ENCODE measurements at places on chromosomes 4 and X. TPM values are rescaled to one million over a fixed set of nuclear protein-coding genes. Genes with fewer than 3 reads are reported as not detected.

GRCh38 chr4:7843831-7844593 is 95.6 kb downstream of the AFAP1 start:
- H3K36me3 ChIP-seq, result peaks cover 12% of the 10 kb centered on the region
- peaks cover 46% of the 10 kb centered on the region for H3K4me1 ChIP-seq
- H3K4me3 ChIP-seq, result no peak overlapping the region
- no peaks in the 10 kb centered on the region for H3K27me3 ChIP-seq
- H3K27ac ChIP-seq, result peak overlapping the region; percentile 96

DNA sequence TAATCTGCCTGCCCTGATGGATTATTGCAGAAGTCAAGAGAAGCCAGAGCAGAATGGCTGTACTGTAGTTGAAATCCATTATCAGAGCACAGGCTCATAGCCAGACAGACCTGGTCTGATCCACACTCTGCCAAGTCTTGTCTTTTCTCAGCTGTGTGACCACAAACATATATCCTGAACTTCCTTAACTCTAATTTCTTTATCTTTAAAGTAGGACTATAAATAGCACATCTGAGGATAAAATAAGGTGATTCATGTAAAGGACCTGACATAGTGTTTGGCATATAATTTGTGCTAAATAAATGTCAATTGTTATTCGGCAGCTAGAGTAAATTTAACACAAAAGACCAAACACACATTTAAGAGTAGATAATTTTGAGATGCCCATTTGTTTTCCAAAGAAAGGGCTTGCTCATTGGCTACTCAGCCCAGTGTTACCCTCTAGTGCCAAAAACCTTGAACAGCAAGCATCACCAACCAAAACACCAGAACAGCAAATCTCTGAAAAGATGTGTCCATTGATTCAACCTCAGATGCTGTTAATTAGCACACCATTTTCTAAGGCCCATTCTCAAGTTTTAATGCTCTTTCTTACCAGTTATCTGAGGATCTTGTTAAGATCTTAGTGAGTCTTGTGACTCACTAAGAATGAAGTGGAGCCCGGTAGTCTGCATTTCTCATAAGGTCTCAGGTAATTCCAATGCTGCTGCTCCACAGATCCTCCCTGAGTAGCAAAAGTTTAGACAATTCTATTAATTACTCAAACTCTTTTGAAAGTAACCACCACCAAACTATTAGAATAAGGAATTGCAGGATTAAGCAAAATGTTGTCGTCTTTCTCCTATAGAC is 108.8 kb downstream of the HHIP start:
- H3K36me3 ChIP-seq, result no peaks in the 10 kb centered on the region
- H3K27ac ChIP-seq, result no peak overlapping the region
- H3K4me3 ChIP-seq, result no peak overlapping the region

GRCh38 chr4:154954117-154954516 is 173.0 kb downstream of the RBM46 start:
- H3K27me3 ChIP-seq, result no peaks in the 10 kb centered on the region
- H3K4me1 ChIP-seq, result no peaks in the 10 kb centered on the region
- H3K36me3 ChIP-seq, result no peaks in the 10 kb centered on the region
- no peak overlapping the region for H3K27ac ChIP-seq

TMEM185A gene
- total RNA-seq, result 39.5 TPM

GRCh38 chrX:132401935-132402334 is 86.9 kb downstream of the MBNL3 start:
- peaks cover 11% of the 10 kb centered on the region for H3K4me1 ChIP-seq
- no peaks in the 10 kb centered on the region for H3K27me3 ChIP-seq
- peak; percentile 4 for DNase-seq
- 0 out of 2 replicates have a peak overlapping the region, but pooled peaks have one; percentile 6 for H3K27ac ChIP-seq
- no peak overlapping the region for H3K4me3 ChIP-seq

DNA sequence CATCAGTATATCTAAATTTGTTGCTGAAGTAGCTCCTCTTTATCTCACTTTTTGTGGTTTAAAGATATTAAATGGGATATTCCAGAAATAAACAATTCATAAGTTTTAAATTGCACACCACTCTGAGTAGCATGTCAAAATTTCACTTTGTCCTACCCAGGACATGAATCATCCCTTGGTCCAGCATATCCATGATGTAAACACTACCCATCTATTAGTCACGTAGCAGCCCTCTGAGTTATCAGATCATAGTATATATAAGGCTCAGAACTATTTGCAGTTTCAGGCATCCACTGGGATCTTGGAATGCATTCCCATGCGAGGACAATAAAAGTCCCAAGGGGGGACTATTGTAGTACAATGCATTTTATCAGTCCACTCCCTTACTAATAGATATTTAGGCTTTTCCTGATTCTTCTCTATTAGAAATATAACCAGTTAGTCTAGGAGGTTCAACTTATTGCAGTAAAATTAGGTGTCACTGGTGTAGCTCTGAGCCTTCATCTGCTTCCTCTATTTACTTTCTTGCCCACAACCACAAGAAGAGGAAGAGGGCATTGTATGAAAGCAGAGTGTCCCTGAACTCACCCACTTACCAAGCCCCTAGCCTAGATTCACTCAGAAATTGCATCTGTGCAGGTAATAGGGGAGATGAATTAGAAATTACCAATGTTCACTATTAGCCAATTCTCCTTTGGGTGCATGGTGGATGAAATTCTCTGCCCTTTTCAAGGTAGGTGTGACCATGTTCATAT is 409.8 kb upstream of the GALNT7 start:
- H3K4me1 ChIP-seq, result no peaks in the 10 kb centered on the region
- H3K4me3 ChIP-seq, result no peak overlapping the region
- no peak for DNase-seq
- no peaks in the 10 kb centered on the region for H3K27me3 ChIP-seq
- no peaks in the 10 kb centered on the region for H3K36me3 ChIP-seq

- no peaks in the 10 kb centered on the region for H3K27me3 ChIP-seq
- DNase-seq, result no peak
- H3K36me3 ChIP-seq, result no peaks in the 10 kb centered on the region
- no peak overlapping the region for H3K27ac ChIP-seq
- H3K4me3 ChIP-seq, result no peak overlapping the region
Observed at GRCh38 chr4:3066836-3067400, 7.4 kb downstream of the HTT-AS start.

VAMP7 gene
- 60.2 TPM for total RNA-seq

DNA sequence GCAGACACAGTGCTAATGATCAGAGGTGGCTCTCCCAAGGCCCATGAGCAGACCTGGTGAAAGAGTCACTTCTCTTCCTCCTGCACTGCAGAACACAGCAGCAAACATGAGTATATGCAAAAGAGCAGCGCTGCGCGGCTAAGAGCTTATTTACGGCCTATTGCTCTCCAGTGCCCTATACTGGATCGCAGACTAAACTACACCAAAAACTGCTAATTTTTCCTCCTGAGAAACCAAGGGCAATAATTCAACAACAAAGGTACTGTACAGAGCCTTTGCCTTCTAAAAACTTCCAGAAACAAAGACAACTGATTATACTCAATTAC is 702.5 kb downstream of the ARAP2 start:
- H3K4me3 ChIP-seq, result no peak overlapping the region
- no peak for DNase-seq
- no peaks in the 10 kb centered on the region for H3K27me3 ChIP-seq
- no peaks in the 10 kb centered on the region for H3K36me3 ChIP-seq
- no peak overlapping the region for H3K27ac ChIP-seq

- H3K27ac ChIP-seq, result no peak overlapping the region
- H3K36me3 ChIP-seq, result no peaks in the 10 kb centered on the region
- H3K4me1 ChIP-seq, result peaks cover 3% of the 10 kb centered on the region
- DNase-seq, result no peak
- H3K4me3 ChIP-seq, result no peak overlapping the region
Observed at GRCh38 chr4:94927696-94928095, 169.9 kb downstream of the BMPR1B start.

- H3K27me3 ChIP-seq, result no peaks in the 10 kb centered on the region
- H3K36me3 ChIP-seq, result no peaks in the 10 kb centered on the region
- no peak overlapping the region for H3K4me3 ChIP-seq
Observed at GRCh38 chr4:106019771-106020170, 124.5 kb downstream of the NPNT start.

CNGA1 gene
- 1.4 TPM for total RNA-seq

- H3K27me3 ChIP-seq, result no peaks in the 10 kb centered on the region
- no peaks in the 10 kb centered on the region for H3K36me3 ChIP-seq
- no peak for DNase-seq
- H3K4me3 ChIP-seq, result no peak overlapping the region
- H3K4me1 ChIP-seq, result no peaks in the 10 kb centered on the region
Observed at GRCh38 chr4:141705747-141706377, 69.5 kb downstream of the IL15 start.

DNA sequence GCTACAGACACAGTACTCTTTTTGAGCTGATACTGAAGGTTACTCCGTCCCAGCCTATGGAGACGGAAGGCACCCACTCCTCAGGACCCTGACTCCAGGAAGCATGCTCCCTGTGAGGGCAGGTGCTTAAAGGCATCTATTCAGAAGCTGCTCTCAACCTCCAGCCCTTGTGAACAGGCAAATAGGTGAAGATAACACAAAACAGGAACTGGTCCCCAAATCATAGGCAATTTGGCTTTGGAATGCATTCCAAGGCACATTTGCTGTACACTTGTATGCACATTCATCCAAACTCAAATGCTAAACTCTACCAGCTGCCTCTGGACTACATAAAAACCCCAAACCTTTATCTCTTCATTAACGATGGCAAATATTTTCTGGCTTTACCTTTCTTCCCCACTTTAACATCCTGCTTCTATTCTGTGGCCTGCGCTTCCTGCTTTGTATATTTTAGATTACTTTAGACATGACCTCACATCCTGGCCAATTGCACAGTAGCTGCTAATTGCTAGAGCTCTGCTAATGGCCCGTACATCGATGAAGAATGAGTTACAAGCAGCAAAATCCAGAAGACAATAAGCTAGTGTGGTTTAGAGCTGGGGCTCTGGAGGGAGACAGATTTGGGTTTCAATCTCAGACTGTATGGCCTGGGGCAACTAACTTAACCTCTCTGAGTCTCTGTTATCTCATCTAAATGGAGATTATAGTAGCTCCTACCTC is 3.2 kb downstream of the SEL1L3 start:
- DNase-seq, result no peak
- H3K36me3 ChIP-seq, result no peaks in the 10 kb centered on the region
- no peaks in the 10 kb centered on the region for H3K27me3 ChIP-seq

DNA sequence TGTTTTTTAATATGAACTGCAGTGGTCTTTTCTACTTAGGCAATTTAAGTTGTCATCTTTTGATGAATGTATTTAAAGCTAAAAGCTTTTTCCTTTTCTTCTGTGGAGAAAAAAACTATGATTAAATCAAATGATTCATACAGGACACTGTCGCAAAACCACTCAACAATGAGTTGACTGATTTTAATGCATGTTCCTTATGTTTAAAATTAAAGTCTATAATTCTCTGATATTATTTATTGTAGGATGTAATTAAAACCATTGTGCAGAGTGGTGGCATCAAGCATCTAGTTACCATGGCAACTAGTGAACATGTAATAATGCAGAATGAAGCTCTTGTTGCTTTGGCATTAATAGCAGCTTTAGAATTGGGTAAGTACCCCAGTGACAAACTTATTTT is 172.5 kb downstream of the RAP1GDS1 start:
- no peak overlapping the region for H3K4me3 ChIP-seq
- DNase-seq, result no peak
- peaks cover 23% of the 10 kb centered on the region for H3K4me1 ChIP-seq
- H3K36me3 ChIP-seq, result no peaks in the 10 kb centered on the region
- no peaks in the 10 kb centered on the region for H3K27me3 ChIP-seq

PABPC1L2A gene
- total RNA-seq, result not detected

DNA sequence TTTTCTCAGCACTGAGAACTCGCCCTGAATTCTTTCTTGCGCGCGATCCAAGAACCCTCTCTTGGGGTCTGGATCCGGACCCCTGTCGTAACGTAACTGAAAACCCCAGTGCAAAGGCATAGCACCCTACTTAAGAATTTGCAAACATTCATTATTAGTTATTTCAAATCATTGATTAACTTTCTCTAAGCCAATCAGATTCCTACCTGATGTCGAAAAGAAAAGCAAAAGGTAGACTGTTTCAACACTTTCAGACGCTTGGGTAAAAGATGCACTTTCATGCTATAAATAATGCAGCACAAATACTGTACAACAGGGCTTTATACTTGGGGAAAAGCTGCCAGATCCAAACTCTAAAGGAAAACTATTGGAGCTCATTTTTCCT is 817 bp upstream of the WDR19 start:
- DNase-seq, result no peak
- H3K4me1 ChIP-seq, result peaks cover 15% of the 10 kb centered on the region
- H3K4me3 ChIP-seq, result peak overlapping the region; percentile 58
- H3K27ac ChIP-seq, result peak overlapping the region; percentile 36
- H3K36me3 ChIP-seq, result no peaks in the 10 kb centered on the region
- no peaks in the 10 kb centered on the region for H3K27me3 ChIP-seq

GRCh38 chrX:119573840-119574393 is 446 bp upstream of the UBE2A start:
- DNase-seq, result peak; percentile 75
- peaks cover 10% of the 10 kb centered on the region for H3K36me3 ChIP-seq
- H3K27ac ChIP-seq, result peak overlapping the region; percentile 83
- peaks cover 27% of the 10 kb centered on the region for H3K4me1 ChIP-seq
- no peaks in the 10 kb centered on the region for H3K27me3 ChIP-seq

DNA sequence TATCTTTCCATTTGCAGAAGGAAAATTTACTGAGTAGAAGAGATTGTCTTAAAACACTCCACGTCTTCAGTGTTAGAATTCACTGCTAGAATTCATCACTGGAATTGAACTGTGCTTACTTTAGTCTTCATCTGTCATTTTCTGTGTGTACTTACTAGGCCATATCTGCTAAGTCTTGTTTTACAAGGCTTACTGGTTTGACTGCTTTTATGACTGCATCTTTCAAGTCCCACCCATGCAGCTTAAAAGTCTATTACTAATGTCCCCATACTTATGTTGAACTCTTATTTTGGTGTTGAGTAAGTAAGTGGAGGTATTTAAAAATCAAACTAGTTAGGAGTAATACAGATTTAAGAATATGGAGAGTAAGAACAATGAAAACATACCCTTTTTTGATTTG is 14.6 kb downstream of the CLCN3 start:
- H3K4me1 ChIP-seq, result peaks cover 25% of the 10 kb centered on the region
- no peaks in the 10 kb centered on the region for H3K27me3 ChIP-seq
- H3K27ac ChIP-seq, result peak overlapping the region; percentile 54
- DNase-seq, result peak; percentile 92
- H3K4me3 ChIP-seq, result no peak overlapping the region

DNA sequence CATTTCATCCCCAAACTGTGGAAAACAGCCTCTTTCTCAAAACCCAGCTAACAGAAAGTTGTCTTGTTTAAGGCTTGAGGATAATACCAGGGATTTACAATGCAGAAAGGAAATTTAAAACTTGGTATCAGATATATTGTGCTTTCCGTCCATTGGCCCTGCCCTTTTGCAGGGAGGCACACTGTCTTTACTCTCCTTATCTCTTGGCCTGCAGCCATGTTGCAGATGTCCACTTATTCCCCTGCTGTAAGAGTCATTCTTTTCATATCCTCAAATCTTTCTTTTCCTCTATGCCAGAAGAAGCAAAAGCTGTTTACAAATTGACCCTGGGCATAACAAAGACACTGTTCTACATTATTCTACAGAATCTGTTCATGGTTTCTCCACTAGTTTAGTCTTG is 75.6 kb upstream of the DYNLT3 start:
- no peaks in the 10 kb centered on the region for H3K4me1 ChIP-seq
- no peaks in the 10 kb centered on the region for H3K36me3 ChIP-seq
- H3K27ac ChIP-seq, result no peak overlapping the region
- H3K4me3 ChIP-seq, result no peak overlapping the region
- DNase-seq, result no peak
